ENCODE measurements at places on chromosomes 5 and 9.

DNA sequence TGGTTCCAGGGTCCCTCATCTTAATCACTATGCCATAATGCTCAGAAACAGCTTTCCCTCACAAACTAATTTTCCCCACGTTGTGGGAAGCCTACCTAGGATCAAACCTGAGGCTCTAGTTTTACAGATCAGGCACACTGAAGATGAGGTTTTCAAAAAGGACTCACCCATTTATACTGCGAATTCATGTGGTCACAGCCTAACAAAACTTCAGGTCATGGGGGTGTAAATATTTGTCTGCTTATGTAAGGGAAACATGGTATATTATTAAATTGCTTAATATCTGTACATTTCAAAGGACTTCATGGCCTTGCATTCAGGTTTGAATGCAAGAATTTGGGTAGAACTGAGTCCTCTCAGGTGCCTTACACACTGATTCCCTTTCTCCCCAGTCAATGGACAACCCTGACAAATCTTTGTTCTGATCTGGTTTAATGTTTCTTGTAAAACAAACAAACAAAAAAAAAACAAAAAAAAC, 12.1 kb downstream of the ZFAND5 start:
- no peak for DNase-seq

DNA sequence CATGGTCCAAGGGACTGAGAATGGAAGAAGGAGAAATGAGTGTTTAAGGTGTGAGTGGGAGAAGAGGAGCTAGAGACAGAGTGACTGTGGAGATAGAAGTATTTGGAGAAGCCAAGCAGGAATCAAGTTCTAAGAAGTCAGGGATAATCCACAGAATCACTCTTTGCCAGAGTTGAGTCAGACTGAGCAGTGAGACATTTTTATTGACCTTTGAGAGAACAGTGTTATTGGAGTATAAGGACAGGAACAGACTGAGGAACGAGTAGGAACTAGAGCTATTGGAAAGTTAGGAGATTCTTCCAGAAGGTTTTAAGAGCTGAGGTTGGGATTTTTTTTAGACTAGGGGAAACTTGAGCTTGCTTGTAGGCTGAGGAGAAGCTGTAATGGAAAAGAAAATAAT, 37.2 kb downstream of the RCL1 start:
- DNase-seq = no peak

- DNase-seq = no peak
Observed at GRCh38 chr5:127804886-127805426, 101.8 kb downstream of the CCDC192 start.

DNA sequence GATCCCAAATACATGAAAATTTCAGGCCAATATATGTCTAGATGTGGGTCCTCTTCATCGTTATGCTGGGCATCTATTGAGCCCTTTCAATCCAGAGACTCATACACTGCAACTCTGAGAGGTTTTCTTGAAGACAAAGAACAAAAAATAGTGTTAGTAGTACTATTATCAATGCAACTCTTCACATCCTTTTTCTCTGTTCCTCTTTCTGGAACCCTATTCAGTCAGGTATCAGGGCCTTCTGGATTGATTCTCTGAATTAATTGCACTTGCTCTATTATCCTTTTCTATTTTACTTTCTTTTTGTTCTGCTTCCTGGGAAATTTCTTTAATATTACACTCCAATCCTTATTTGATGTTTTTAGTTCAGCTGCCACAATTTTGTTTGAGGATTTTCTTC, 18.5 kb upstream of the FAM120A start:
- DNase-seq = no peak

GRCh38 chr9:113879318-113879717, 3.2 kb downstream of the ZNF618 start:
- no peak for DNase-seq

GRCh38 chr5:115341745-115342144, 45.3 kb upstream of the CCDC112 start:
- no peak for DNase-seq

DNA sequence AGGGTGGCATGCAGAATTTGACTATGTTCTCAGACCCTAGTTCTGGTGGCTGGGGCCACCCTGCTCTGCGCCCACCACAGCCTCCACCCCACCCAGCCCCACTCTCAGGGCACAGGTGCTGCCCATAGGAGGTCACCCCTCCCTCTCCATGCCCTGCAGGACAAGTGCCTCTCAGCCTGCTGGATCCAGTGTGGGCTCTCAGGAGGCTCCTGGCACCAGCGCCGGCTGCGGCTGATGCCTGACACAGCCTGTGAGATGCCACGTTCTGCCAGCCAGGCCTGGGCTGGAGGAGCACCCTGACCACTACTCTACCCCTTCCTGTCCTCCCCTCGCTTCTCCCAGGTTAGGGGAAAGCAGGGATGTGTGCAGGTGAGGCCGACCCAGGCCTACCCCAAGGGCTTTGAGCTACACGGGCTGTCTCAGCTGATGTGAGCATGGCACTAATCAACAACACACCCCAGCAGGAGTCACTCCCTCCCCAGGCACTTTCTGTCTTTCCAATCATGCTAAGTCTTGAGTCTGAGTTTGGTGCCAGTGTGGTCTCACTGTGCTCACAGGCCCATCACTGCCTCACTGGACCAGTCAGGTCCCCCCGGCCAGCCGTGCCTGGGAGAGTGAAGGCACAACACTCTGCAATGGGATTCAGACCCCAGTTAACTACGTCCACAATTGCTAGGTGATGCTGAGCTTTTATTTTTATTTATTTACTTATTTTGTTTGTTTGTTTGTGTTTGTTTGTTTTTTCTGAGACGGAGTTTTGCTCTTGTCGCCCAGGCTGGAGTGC, 12.1 kb upstream of the BARX1 start:
- DNase-seq = no peak

DNA sequence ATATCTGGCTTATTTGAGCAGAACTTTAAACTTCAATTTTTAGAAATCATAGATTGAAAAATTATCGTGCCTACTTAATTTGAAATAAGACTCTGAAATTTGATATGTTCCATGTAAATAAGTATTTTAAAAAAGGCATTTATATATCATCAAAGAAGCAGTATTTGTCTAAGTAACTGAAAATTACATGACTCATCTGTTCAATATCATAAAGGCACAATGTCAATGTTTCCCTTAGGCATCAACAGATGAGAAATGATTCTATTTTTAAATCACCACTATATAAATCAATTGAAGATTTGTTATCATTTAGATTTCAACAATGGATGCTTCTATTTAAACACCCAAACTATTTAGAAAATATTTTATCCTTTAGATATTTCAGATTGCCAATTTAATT, 142.9 kb upstream of the POU5F2 start:
- DNase-seq = no peak

DNA sequence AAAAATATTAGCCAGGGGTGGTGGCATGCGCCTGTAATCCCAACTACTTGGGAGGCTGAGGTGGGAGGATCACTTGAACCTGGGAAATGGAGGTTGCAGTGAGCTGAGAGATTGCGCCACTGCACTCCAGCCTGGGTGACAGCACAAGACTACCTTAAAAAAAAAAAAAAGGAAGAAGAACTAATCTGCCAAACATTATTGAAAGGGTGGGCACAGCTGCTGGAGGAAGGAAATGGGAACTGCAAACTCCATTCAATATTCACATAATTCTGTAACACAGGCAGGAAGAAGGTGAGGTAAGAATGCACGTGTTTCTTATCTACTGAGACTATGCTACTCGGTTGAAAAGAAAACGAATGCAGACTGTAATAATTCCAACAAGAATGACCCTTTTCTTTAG, 121.1 kb upstream of the GNA14 start:
- no peak for DNase-seq

- DNase-seq = peak; percentile 42
Observed at GRCh38 chr9:34929506-34930102, 28.5 kb upstream of the PHF24 start.

Data from cerebellar cortex (tissue), 1 donor.